ENCODE measurements at places on chromosomes 13 and 19.

GRCh38 chr19:51644636-51645271, 1.9 kb downstream of the SIGLEC14 start:
- DNase-seq = no peak

- DNase-seq = no peak
Measured at GRCh38 chr19:597406-598315, 8.0 kb downstream of the HCN2 start.

DNA sequence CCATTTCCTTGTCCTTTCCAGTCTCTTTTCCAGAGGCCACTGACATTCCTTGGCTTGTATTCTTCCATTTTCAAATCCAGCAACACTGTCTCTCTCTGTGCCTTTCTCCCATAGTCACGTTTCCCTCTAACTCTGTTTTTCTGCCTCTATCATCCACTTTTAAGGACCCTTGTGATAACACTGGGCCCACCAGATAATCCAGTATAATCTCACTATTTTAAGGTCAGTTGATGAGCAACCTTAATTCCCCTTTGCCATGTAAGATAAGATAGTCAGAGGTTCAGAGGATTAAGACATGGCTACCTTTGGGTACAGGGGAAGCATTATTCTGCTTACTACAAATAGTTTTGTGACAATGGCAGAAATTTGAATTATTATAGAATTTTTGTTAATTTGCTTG, 45.7 kb upstream of the N4BP2L1 start:
- DNase-seq = no peak

- DNase-seq = no peak
Measured at GRCh38 chr13:94050686-94051085, 428.8 kb downstream of the DCT start.

GRCh38 chr13:113848020-113848419, 15.9 kb downstream of the GAS6 start:
- no peak for DNase-seq

GRCh38 chr13:110912651-110913051, 2.2 kb downstream of the ANKRD10 start:
- DNase-seq = peak; percentile 46

GRCh38 chr13:56187331-56187730, 953.4 kb upstream of the PRR20A start:
- DNase-seq = no peak

GRCh38 chr19:46818812-46819211, 30.4 kb upstream of the SLC1A5 start:
- peak; percentile 28 for DNase-seq

DNA sequence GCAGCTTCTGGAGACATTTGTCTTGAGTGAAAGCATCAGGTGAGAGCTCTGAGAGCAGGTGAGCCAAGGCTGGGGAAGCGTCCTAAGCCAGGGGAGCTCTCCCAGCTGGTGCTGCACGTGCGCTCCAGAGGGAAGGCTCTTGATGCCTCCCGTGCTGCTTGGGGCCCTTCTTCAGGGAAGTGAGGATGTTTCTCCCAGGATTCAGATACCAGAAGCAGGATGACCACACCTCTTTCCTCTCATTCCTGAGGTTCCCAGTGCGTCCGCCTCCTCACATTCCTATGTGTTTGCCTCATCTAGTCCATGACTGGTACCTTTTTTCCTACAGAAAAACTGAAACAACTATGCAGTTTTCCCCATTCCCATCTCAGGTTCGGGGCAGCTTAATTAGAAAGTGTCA, 231.0 kb upstream of the IRS2 start:
- DNase-seq = peak; percentile 99

GRCh38 chr19:32824191-32824751, 45.3 kb downstream of the SLC7A9 start:
- DNase-seq = no peak

DNA sequence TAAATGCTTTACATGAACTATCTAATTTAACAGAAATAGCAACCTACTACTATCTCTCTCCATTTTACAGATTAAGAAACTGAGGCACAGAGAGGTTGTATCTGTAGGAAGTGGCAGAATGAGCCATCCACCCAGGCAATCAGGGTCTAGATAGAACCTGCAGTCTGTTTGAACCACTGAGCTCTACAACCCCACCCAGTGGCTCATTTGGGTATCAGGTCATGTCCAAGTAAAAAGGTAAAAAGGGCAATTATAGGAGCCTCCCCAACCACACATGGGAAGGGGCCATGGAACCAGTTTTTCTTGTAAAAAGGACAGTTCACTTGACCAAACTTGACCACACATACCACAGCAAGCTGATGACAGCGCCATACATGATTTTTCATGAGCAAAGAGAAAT, 92.9 kb upstream of the SGCG start:
- DNase-seq = peak; percentile 4

DNA sequence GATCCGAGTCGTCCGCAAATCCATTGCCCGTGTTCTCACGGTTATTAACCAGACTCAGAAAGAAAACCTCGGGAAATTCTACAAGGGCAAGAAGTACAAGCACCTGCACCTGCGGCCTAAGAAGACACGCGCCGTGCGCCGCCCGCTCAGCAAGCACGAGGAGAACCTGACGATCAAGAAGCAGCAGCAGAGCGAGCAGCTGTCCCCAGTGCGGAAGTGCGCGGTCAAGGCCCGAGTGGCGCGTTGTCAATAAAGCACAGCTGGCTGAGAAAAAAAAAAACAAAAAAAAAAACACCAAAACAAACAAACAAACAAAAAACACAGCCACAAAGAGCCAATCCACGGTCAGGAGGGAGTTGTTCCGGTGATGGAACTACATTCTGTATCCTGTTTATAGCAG, 4.7 kb upstream of the GNA15 start:
- no peak for DNase-seq

DNA sequence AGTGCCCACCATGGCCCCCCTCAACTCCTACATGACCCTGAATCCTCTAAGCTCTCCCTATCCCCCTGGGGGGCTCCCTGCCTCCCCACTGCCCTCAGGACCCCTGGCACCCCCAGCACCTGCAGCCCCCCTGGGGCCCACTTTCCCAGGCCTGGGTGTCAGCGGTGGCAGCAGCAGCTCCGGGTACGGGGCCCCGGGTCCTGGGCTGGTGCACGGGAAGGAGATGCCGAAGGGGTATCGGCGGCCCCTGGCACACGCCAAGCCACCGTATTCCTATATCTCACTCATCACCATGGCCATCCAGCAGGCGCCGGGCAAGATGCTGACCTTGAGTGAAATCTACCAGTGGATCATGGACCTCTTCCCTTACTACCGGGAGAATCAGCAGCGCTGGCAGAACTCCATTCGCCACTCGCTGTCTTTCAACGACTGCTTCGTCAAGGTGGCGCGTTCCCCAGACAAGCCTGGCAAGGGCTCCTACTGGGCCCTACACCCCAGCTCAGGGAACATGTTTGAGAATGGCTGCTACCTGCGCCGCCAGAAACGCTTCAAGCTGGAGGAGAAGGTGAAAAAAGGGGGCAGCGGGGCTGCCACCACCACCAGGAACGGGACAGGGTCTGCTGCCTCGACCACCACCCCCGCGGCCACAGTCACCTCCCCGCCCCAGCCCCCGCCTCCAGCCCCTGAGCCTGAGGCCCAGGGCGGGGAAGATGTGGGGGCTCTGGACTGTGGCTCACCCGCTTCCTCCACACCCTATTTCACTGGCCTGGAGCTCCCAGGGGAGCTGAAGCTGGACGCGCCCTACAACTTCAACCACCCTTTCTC, 8.2 kb downstream of the FOXA3 start:
- no peak for DNase-seq

DNA sequence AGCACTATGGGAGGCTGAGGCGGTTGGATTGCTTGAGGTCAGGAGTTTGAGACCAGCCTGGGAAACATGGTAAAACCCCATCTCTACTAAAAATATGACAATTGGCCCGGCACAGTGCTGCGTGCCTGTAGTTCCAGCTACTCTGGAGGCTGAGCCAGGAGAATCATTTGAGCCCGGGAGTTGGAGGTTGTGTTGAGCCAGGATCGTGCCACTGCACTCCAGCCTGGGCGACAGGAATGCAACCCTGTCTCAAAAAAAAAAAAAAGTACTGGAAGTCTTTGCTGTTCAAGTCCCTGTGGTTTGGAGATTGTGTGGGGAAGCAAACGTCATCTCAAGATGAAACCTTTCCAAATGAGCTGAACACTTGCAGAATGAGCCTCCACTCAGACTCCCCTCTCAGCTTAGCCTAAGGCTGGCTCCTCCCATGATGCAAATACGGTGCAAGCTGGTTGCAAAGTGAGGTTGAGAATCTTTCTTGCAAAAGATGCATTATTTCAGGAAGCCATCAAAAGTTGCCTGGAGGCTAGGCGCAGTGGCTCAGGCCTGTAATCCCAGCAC, 46.2 kb downstream of the MYO9B start:
- DNase-seq = no peak

- peak; percentile 47 for DNase-seq
Measured at GRCh38 chr13:62512194-62513141, 1096.8 kb upstream of the PCDH20 start.

Data from A172 (cell line).